Ureter (tissue), 1 donor: ENCODE measurements at places on chromosomes 16 and 17. TPM values are rescaled to one million over a fixed set of nuclear protein-coding genes. Genes with fewer than 3 reads are reported as not detected.

EPX gene
- not detected for total RNA-seq

NLGN2 gene
- 22.3 TPM for total RNA-seq

CES5A gene
- total RNA-seq: 0.39 TPM

PMFBP1 gene
- 1.6 TPM for total RNA-seq

ANKRD40CL gene
- not detected for total RNA-seq

RNF112 gene
- 20.7 TPM for total RNA-seq

HOXB8 gene
- 56.2 TPM for total RNA-seq

C17orf67 gene
- total RNA-seq: 3.2 TPM

ENPP7 gene
- total RNA-seq: 0.18 TPM

TADA2A gene
- total RNA-seq: 33.7 TPM

CEP112 gene
- total RNA-seq: 18.0 TPM

WSCD1 gene
- 3.6 TPM for total RNA-seq

TBC1D26 gene
- total RNA-seq: 0.47 TPM

RNU2-1 gene
- 1,456 TPM for total RNA-seq

SPATA20 gene
- 101 TPM for total RNA-seq

CARD14 gene
- total RNA-seq: 19.3 TPM

HCRT gene
- total RNA-seq: not detected

KRT40 gene
- not detected for total RNA-seq

PLA2G10 gene
- 1.4 TPM for total RNA-seq

SPNS2 gene
- 30.0 TPM for total RNA-seq

GPR179 gene
- 0.05 TPM for total RNA-seq

ASB16 gene
- total RNA-seq: 0.36 TPM

CEP295NL gene
- 5.2 TPM for total RNA-seq

NME3 gene
- 79.7 TPM for total RNA-seq

MYO18A gene
- total RNA-seq: 74.5 TPM

FBXL16 gene
- 1.3 TPM for total RNA-seq
